ENCODE measurements at places on chromosomes 11 and 22.

GRCh38 chr11:129455756-129456655 is 80.4 kb downstream of the BARX2 start:
- no peaks in the 10 kb centered on the region for H3K27me3 ChIP-seq
- no peak overlapping the region for H3K4me3 ChIP-seq
- no peaks in the 10 kb centered on the region for H3K36me3 ChIP-seq
- no peaks in the 10 kb centered on the region for H3K4me1 ChIP-seq
- no peak for DNase-seq

- no peak overlapping the region for H3K4me3 ChIP-seq
- DNase-seq, result no peak
- H3K27ac ChIP-seq, result no peak overlapping the region
- H3K4me1 ChIP-seq, result peaks cover 31% of the 10 kb centered on the region
- no peaks in the 10 kb centered on the region for H3K36me3 ChIP-seq
Observed at GRCh38 chr11:35046681-35047080, 92.3 kb upstream of the CD44 start.

GRCh38 chr11:7473717-7474116 is 11.6 kb upstream of the OLFML1 start:
- H3K36me3 ChIP-seq, result no peaks in the 10 kb centered on the region
- no peaks in the 10 kb centered on the region for H3K4me1 ChIP-seq
- DNase-seq, result no peak
- no peak overlapping the region for H3K4me3 ChIP-seq
- no peaks in the 10 kb centered on the region for H3K27me3 ChIP-seq
- no peak overlapping the region for H3K27ac ChIP-seq

DNA sequence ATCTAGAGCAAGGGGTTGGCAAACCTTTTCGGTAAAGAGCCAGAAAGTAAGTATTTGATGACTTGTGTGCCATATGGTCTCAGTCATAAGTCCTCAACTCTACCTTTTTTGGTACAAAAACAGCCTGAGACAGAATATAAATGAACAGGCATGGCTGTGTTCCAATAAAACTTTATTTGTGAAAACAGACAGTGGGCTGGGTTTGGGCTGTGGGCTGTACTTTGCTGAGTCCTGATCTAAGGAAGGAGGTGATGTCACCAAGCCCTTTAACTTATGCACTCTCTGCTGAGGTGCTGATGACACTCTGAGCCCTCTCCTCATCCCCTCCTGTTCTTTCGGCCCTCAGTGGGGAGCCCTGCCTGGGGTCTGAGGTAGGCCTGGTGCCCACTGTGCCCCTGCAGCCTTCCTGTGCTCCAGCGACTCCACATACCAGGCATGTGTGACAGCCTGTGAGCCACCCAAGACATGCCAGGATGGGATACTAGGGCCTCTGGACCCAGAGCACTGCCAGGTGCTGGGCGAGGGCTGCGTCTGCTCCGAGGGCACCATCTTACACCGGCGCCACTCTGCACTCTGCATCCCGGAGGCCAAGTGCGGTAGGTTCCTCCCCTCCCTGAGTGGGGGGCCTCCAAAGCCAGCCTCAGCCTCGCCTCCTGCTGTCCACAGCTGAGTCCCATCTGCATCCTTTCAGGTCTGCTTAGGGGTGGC is 85.9 kb upstream of the MYOD1 start:
- H3K27me3 ChIP-seq, result no peaks in the 10 kb centered on the region
- H3K4me3 ChIP-seq, result no peak overlapping the region
- H3K4me1 ChIP-seq, result no peaks in the 10 kb centered on the region
- DNase-seq, result no peak
- no peaks in the 10 kb centered on the region for H3K36me3 ChIP-seq

DNA sequence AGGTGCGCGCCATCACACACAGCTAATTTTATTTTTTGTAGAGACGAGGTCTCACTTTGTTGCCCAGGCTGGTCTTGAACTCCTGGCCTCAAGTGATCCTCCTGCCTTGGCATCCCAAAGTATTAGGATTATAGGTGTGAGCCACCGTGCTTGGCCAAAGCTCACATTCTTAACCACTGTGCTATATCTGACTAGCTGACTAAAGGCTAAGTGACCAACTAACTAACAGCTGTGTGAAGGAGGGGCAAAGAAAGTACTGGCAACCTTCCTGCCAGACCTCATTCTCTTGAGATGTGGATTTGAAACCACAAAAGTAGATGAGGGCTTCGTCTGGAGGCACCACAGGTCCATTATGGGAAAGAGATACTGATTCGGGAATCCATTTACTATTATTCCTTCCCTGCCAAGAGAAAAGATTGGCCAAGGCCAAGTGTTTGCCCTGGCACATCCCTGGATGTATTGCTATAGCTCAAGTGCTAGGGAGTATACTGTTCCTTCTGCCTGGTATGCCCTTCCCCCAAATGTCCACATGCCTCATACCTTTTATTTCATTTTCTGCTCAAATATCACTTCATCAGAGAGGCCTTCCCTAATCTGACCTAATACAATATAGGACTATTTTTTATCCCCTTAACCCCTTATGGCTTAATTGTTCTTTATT is 52.7 kb upstream of the RRM1 start:
- no peak overlapping the region for H3K27ac ChIP-seq
- H3K27me3 ChIP-seq, result no peaks in the 10 kb centered on the region
- H3K36me3 ChIP-seq, result no peaks in the 10 kb centered on the region
- H3K4me3 ChIP-seq, result no peak overlapping the region
- H3K4me1 ChIP-seq, result no peaks in the 10 kb centered on the region
- no peak for DNase-seq

- no peak for DNase-seq
- H3K4me3 ChIP-seq, result no peak overlapping the region
- H3K27me3 ChIP-seq, result no peaks in the 10 kb centered on the region
- peaks cover 71% of the 10 kb centered on the region for H3K4me1 ChIP-seq
- H3K36me3 ChIP-seq, result no peaks in the 10 kb centered on the region
Observed at GRCh38 chr11:114211444-114212121, 84.6 kb upstream of the NNMT start.

DNA sequence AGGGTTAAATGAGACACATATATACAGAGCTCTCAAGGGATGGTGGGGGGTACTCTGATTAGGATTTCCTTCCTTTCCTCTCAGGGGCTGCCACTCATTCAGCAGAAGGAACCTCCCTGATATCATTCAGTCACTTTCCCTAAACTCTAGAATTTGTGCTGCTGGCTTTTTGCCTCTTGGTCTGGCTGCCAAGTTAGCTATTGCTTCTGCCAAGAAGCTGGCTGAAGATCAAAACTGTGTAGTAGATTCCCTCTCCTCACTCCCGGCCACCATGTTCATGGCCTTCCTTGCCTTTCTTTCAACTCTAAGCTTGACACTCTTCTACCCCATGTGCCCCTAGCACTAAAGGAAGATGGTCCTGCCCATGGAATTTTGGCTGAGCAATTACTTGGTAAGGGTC is 18.7 kb downstream of the SLC6A5 start:
- no peaks in the 10 kb centered on the region for H3K36me3 ChIP-seq
- H3K27me3 ChIP-seq, result peaks cover 10% of the 10 kb centered on the region
- no peak overlapping the region for H3K27ac ChIP-seq
- no peak overlapping the region for H3K4me3 ChIP-seq

- peak; percentile 50 for DNase-seq
- H3K4me3 ChIP-seq, result no peak overlapping the region
- no peaks in the 10 kb centered on the region for H3K4me1 ChIP-seq
- H3K27ac ChIP-seq, result no peak overlapping the region
Observed at GRCh38 chr11:22304337-22304961, 33.7 kb upstream of the SLC17A6 start.

GRCh38 chr22:37427711-37428635 is 694 bp upstream of the ELFN2 start:
- H3K4me3 ChIP-seq, result peak overlapping the region; percentile 62
- H3K27me3 ChIP-seq, result peaks cover 79% of the 10 kb centered on the region
- no peak for DNase-seq
- H3K36me3 ChIP-seq, result no peaks in the 10 kb centered on the region

- H3K27me3 ChIP-seq, result no peaks in the 10 kb centered on the region
- H3K36me3 ChIP-seq, result no peaks in the 10 kb centered on the region
- no peak overlapping the region for H3K4me3 ChIP-seq
- DNase-seq, result no peak
Observed at GRCh38 chr11:17403980-17404759, 15.7 kb upstream of the KCNJ11 start.

DNA sequence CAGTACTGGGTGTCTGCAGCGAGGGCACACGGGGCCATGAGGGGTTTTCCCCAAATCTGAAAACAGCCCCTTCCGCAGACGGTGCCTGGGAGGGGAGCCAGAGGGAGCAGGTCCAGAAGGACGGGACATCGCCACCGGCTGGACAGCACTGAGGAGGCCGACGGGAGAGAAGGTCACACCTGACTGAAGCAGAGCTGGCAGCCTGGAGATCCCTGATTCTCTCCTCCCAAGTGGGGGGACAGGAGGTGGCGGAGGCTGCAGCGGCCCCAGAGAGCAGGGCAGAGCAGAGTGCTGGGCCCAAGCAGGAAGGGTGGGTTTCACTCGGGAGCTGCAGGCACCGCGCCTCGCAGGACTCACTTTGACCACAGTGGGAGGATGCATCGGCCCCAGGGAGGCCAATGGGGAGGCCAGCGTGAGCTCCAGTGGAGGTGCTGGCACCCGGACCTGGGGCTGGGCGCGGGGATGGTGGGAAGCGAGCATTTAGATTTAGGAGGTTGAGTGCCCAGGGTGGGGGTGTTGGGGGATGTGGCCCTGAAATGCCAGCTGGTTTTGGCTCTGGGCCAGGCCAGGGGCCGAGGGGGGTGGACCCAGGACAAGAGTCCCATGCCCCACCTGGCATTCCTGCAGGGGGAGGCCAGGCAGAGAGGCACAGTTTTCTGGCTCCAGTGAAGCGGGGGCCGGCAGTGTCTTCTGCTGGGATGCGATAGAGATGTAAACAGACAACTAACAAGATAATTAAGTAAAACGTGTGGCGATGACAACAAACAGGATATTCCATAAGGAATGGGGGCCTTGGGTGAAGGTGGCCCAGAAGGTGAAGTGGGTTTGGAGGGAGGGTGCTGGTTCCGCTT is 92.3 kb upstream of the FGF3 start:
- no peak for DNase-seq
- no peak overlapping the region for H3K27ac ChIP-seq
- peaks cover 2% of the 10 kb centered on the region for H3K4me1 ChIP-seq
- H3K27me3 ChIP-seq, result peaks cover under 1% of the 10 kb centered on the region
- H3K4me3 ChIP-seq, result no peak overlapping the region
- H3K36me3 ChIP-seq, result no peaks in the 10 kb centered on the region

DNA sequence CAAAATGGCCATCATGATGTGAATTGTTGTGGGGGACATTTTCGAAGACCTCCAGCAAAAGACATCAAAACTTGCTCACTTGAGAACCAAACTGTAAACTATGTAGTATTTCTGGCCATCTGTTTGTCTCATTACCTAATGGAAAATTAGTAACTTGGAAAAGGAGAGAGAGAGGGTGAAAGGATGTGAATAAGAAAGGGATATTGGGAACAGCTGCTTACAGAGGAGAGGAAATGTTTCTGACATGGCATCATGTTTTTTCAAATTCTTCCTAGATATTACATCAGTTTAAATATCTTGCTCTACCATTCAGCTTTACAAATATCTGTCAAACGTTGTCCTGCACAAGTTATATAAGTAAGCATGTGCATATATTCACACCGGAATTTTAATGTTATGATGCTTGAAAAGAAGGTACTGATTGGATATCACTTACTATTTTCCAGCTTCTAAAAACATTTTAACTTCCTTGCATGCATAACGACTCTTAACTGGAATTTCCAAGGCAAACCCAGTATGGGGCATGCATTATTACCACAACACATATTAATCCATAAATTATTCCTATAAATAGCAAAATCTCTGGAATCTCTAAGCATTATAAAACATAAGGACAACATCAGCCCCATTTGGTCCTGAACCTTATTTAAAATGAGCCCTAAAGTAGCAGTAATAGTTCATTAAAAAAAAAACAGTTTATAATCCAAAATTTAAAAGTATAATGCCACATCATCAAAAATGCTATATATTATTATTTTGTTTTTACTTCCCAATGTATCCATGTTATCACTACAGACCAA is 20.0 kb downstream of the GUCY1A2 start:
- H3K4me1 ChIP-seq, result no peaks in the 10 kb centered on the region
- H3K27ac ChIP-seq, result no peak overlapping the region
- DNase-seq, result peak; percentile 74
- H3K36me3 ChIP-seq, result no peaks in the 10 kb centered on the region

DNA sequence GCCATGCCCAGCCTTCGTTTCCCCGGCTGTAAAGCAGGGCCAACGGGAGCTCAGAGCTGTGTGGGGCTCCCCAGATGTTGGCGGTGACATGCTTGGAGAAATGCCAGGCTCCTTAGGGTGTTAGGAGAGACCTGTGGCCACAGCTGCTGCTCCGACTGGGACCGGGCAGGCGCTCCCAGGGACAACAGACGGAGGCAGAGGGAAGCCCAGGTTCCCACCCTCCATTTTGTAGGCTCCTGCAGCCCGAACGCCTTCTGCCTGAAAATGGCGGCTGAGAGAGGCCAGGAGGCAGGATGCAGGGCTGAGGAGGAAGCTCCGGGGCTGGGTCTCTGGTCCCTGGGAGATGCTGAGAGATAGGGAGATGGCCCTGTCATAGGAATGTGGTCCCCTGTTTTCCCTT is 10.0 kb downstream of the CD6 start:
- no peak overlapping the region for H3K27ac ChIP-seq
- no peaks in the 10 kb centered on the region for H3K36me3 ChIP-seq
- H3K4me1 ChIP-seq, result no peaks in the 10 kb centered on the region
- DNase-seq, result no peak

DNA sequence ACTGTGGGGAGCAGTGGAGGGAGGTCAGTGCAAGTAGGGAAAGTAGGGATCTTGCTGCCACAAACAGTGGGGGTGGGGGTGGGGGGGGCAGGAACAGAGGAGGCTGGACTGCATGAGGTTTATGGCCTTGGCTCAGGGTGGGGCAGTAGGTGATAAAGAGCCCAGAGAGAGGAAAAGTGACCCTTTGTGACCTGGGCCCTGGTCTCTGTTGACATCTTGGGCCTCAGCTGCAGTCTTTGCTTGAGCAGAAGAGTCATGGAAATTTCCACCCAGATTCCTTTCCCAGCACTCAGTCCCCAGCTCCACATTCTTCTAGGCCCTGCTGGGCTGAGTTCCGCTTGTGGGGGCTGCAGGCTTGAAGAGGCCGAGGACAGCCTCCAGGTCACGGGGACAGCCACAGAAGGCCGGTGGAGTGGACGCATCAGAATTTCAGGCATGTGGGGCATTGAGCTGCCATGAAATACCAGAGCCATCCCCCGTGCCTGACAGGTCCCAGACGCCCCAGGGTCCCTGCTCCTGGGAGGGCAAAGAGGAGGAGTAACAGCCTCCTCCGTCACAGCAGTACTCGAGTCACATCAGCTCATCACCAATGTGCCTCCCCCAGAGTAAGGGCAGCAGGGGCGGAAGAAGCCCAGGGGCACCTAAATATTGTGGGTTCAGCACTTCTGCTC is 9.7 kb upstream of the MALAT1 start:
- peak overlapping the region; percentile 100 for H3K27ac ChIP-seq
- peak; percentile 81 for DNase-seq
- H3K36me3 ChIP-seq, result no peaks in the 10 kb centered on the region
- H3K27me3 ChIP-seq, result no peaks in the 10 kb centered on the region
- H3K4me1 ChIP-seq, result peaks cover 77% of the 10 kb centered on the region

GRCh38 chr11:120399307-120399706 is 63.1 kb downstream of the ARHGEF12 start:
- H3K36me3 ChIP-seq, result no peaks in the 10 kb centered on the region
- no peaks in the 10 kb centered on the region for H3K27me3 ChIP-seq
- no peak overlapping the region for H3K4me3 ChIP-seq
- H3K4me1 ChIP-seq, result peaks cover 16% of the 10 kb centered on the region
- DNase-seq, result no peak
- no peak overlapping the region for H3K27ac ChIP-seq
